ENCODE measurements at places on chromosomes 2 and 18.
A peak's percentile ranks its signal among the peaks of the same experiment; 100 is the strongest.

GRCh38 chr2:149587950-149588487 lies 444 bp upstream of the MMADHC start:
- DNase-seq: no peak

GRCh38 chr2:12932192-12932591 lies 215.5 kb downstream of the TRIB2 start:
- no peak for DNase-seq

GRCh38 chr2:176039375-176039774 lies 37.3 kb upstream of the LNPK start:
- DNase-seq: no peak

GRCh38 chr2:27655155-27655951 lies 8.1 kb downstream of the SUPT7L start:
- no peak for DNase-seq

- no peak for DNase-seq
Measured at GRCh38 chr2:240888130-240888889, 7.6 kb downstream of the MAB21L4 start.

GRCh38 chr2:61582165-61582564 lies 44.0 kb upstream of the XPO1 start:
- DNase-seq: no peak

DNA sequence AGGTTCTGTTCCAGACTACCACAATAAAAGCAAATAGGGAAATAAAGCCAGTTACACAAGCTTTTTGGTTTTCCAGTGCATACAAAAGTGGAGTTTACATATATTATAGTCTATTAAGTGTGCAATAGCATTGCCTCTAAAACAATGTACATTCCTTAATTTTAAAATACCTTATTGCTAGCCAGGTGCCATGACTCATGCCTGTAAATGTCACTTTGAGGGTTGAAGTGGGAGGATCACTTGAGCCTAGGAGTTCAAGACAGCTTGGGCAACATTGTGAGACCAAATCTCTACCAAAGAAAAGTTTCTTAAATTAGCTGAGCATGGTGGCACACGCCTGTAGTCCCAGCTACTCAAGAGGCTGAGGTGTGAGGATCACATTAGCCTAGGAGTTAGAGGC lies 52.9 kb upstream of the IMP4 start:
- DNase-seq: no peak

GRCh38 chr18:44699572-44700261 lies 19.0 kb downstream of the SETBP1 start:
- no peak for DNase-seq

- no peak for DNase-seq
Measured at GRCh38 chr2:170685591-170685990, 29.5 kb upstream of the SP5 start.

DNA sequence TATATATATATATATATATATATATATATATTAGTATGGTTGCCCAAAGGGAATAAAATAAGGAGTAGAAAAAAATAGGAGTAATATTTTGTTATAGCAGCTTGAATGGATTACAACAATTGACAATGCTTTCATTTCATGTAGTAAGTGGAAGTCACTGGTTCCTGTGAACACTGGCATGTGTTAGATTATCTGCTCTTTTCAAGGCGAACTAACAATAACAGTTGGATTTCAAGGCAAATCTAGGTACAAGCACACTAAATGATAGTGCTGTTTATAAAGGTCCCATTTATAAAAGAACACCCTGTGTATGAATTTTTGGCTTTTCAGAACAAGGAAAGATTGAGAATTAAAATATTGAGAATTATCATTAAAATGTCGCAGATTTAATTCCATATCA lies 1535.7 kb downstream of the LRP1B start:
- no peak for DNase-seq

- DNase-seq: peak; percentile 52
Measured at GRCh38 chr2:109128616-109129355, at the start of gene SH3RF3. Gene SH3RF3, plus strand, starts transcription at chr2:109129205.

DNA sequence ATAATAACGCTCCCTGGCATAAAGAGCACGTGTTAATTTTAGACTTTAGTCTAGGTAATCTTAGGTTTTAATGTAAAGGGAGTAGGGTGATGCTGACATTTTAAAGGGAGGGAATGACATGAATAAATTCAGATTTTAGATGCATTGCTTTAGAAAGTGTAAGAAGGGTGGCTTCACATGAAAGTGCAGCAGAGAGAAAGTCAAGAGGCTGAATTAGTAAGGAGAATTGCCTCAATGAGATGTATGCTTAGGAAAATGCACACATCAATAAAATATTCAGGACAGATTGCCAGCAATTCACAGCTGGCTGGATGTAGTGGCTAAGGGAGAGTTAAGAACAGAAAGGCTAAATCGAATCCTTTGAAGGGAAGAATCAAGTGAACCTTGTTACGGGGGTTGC lies 165.5 kb upstream of the CDH19 start:
- DNase-seq: no peak

DNA sequence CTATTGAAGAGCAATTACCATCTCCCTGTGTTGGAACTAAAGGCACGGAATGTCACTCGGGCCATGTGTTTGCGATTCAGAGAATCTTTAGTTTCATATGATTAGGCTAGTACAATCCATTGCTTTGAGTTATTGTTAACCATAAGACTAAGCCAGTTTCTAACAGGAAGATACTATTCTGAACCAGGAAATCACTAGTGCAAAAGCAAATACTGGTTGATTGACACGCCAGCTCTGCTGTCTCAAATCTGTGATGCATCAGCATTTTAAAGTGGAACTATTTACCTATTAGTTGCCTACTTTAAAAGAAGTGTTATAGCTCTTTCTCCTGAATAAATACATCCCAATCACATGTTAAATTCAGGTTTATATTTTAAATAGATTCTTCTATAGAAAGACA lies 61.9 kb downstream of the AFTPH start:
- DNase-seq: no peak

DNA sequence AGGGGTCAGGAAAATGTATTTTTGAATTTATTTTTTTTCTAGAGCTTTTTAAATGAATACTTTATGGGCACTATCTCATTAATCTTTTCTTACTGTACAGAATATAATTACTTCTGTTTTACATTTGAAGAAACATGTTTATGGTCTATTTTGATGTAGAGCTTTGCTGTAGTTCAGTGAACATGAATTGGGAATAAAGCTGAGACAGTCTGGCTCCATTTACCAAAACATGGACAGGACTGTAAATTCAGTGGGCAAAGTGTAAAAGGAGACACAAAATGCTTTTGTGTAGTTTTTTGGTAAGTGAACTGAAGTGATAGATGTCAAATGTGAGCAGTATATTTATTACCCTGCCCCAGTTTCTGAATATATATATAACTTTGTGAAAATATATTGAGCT lies 1298.8 kb upstream of the NXPH2 start:
- DNase-seq: no peak

GRCh38 chr2:18094277-18094676 lies 215.8 kb downstream of the KCNS3 start:
- DNase-seq: no peak

DNA sequence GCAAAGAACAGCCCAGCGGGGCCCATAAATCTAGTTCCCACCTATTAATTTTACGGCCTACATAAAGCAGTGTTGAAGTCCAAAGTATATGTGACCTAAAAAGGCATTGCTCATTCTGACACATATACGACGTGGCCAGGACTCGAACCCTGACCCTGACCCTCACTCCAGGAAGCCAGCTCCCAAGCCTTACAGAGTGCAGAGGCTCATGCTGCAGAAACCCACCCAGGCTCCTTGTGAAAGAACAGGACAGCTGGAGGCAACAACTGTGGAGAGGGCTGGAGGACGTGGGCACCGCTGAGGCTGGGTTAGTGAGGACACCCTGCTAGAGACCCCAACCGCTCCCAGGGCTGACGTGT lies 221.6 kb downstream of the CYP26B1 start:
- no peak for DNase-seq

Data from stimulated activated CD4-positive, alpha-beta T cell treated with anti-CD3 and anti-CD28 coated beads, Interleukin-15, amount 100 ng/mL, for 24 hours (primary cell).